GM19239 (cell line): ENCODE measurements at places on chromosomes 7 and 10.

- DNase-seq: no peak
Observed at GRCh38 chr10:26621889-26622711, 75.4 kb upstream of the PDSS1 start.

- DNase-seq: no peak
Observed at GRCh38 chr10:3720228-3721019, 64.6 kb downstream of the KLF6 start.

GRCh38 chr7:366161-366803 is 76.3 kb downstream of the FOXL3 start:
- DNase-seq: no peak

GRCh38 chr7:95642173-95642572 is 45.9 kb upstream of the PDK4 start:
- no peak for DNase-seq
